Stromal cell of bone marrow (primary cell): ENCODE measurements at places on chromosomes 7 and 10.
A peak's percentile ranks its signal among the peaks of the same experiment; 100 is the strongest.

DNA sequence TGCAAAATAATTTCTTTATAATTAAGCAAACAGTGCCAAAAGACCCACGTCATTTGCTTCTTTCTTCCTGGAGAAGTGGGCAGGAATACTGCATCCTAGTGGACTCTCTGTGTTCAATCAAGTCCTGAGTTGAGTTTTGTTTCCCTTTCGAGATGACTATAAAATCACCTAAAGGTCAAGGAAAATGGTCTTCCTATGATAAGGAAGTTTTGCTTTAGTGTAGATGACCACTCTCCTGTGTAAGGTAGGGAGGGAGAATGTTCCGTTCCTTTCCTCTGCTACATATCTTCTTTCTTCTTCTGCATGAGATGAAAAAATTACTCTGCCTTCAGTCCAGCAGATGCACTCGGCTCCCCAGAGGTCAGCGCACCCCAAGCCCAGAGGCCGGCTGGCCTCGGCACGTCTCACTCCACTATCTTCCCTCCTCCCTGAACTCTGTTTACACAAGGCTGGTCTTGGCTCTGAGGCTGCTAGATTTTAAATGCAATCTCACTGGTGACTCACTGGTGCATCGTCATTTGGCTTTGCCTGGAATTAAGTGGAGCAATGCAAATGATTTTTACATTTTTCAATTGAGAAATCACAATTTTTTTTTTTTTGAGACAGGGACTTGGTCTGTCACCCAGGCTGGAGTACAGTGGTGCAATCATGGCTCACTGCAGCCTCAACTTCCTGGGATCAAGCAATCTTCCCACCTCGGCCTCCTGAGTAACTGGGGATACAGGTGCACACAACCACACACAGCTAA lies 18.6 kb upstream of the VDAC2 start:
- DNase-seq, result peak; percentile 89

DNA sequence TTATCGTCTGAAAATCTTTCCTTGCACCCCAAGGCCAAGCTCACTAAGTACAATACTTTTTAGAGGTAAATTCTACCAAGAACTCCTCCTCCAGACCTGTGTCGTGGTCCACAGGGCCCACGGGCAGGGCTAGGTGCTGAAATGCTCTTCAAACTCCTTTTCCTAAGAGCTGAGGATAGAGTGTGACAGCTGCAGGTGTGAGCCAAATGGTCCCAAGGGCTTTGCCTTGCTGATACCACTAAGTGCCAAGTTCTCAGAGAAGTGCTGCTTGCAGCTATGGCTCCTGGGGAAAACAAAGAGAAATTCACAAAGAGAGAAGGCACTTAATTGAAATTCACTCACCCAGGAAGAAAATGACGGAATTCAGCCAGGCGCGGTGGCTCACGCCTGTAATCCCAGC lies 868.9 kb upstream of the AUTS2 start:
- DNase-seq, result no peak

DNA sequence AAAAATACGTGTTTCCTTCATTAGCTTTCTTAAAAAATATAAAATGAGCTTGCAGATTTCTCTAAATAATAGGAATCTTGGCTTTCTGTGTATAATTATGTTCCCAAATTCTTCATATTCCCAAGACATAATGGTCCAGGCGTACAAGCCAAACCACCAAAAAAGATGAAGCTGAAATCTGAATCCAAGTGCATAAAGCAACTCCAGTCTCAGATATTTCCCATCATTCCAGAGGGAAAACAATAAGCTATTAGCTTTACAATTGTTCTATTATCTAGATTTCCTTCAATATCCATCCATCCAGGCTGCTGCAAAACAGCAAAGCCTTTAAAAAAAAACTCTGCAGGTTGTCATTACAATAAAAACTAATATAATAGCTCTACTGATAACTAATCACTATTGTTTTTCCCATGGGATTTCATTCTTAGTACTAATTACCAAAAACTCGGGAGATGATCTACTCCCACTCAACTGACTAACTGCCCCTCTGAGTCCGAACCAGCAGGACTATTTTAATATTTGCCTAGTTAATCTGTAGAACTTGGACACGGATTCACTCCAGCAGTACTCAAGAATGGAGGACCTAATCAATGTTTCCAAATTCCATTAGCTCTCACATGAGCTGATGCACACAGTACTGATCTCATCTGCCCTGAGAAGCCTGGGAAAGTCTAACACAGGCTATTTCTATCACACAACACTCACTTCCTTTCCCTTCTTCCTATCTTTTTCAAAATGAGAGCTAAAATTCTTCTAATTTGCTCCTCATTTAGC lies 108.9 kb upstream of the ASAH2 start:
- peak; percentile 33 for DNase-seq

- no peak for DNase-seq
These were observed 17.9 kb downstream of the TES start for GRCh38 chr7:116228241-116228640.

DNA sequence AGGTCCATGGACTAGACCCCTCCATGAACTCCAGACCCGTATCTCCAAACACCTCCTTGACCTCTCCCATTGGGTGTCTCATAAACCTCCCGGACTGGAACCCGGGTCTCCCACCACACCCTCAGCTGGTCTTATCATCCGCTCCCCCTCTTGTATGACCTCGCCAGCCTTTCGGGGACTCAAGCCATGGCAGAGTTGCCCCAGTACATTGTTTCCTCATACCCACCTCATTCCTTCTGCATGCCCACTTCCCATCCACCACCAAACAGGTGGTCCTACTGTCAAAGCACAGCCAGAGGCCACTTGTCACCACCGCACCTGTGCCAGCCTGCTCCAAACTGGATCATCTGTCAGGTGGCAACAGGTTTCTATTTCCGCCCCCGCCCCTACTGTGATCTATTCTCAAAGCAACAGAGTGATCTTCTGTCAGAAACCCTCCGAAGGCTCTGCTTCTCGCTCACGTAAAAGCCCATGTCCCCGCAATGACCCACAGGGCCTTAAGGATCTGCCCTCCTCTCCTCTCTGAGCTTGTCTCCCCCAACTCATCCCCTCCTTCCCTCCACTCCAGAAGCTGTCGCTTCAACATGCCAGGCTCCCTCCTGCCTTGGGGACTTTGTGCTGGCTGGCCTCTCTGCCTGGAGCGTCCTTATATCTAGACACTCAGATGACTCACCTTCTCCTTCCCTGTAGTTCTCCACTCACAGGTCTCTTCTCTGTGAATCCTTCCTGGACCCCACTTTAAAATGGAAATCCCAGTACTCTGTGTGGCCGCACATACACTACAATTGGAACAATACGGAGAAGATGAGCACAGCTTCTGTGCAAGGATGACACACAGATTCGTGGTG lies 22.8 kb upstream of the PRKAG2 start:
- no peak for DNase-seq

DNA sequence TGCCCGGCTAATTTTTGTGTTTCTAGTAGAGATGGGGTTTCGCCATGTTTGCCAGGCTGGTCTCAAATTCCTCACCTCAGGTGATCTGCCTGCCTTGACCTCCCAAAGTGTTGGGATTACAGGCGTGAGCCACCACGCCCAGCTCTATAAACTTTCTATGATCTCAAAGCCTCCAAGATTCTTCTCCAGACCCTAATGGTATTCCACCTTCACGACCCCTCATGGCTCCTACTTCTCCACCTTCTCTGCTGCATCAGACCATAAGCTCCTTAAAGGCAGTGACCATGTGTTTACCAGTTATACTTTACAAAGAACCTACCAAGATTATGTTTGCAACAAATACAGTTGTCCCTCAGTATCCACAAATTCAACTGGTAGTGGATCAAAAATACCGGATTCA lies 10.1 kb upstream of the BAZ1B start:
- DNase-seq, result no peak

DNA sequence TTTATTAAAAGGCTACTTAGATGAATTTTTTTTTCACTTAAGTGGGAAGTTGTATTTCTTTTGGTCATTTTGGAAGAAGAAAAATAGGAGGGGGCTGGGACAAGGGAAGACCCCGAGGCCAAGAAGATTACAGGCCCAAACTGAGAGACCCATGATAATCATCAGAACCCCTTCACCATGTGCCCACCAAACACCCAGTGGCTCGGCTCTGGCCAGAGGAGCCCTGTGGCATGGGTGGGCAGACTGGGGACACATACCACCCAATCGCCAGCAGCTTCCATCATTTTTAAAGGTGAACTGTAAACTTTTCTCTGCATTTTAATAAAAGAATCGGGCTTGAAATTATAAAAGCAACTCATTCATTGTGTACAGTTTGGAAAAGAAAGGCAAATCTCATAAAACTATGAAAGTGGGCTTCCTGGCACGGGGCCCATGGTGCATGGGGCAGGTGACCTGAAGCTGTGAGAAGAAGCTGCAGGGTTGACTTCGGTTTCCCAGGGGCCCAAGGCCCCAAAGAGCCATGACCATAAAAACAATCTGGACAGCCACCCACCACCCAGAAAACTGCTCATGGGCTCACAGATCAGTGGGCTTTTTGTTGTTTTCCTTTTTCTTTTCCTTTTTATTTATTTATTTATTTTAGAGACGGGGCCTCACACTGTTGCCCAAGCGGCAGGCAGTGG lies 29.4 kb upstream of the RET start:
- no peak for DNase-seq

GRCh38 chr7:128161466-128162125 lies 79.5 kb upstream of the LEP start:
- DNase-seq, result no peak

- DNase-seq, result peak; percentile 31
These were observed 269.2 kb downstream of the BAMBI start for GRCh38 chr10:28946479-28946878.

GRCh38 chr7:77320714-77321113 lies 95.4 kb downstream of the GSAP start:
- no peak for DNase-seq

DNA sequence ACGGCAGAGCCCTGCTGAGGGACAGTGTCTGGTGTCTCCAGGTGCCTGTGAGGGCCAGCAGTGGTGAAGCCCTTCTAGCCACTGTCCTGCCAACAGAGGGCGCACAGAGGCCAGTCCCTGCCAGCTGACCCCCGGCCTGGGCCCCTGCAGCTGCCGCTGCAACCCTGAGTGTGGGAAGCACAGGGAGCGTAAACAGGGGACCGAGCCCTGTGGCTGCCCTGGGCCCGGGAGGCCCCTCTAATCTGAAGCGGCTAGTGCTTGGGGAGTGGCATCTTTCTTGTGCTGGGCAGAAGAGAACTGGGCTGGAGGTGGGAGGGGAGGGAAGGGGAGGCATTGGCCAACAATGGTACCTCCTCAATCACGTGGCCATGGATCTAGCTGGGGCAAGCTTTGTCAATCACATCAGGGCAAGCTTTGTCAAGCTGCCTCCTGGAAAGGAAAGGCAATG lies 34.6 kb downstream of the TRIM8 start:
- no peak for DNase-seq

DNA sequence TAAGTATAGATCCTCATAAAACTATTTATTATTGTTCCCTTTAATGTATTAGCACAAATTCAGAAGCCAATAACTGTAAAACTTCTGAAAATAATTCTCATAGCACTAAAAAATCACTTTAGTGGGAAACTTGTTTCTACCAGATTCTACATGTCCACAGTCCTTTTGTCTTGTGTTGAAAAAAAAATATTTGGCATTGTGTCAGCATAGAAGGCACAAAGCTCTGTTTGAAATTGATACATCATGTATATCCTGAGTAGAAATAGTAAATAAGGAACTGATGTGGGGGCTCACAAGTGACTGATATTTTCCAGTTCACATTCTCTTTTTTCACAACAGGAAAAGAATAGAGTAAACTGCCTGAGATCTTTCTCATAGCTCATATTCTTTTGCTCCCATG lies 134.6 kb downstream of the GRM3 start:
- no peak for DNase-seq

- DNase-seq, result no peak
These were observed 2.1 kb upstream of the NDUFB8 start for GRCh38 chr10:100531761-100532160.

GRCh38 chr7:157396316-157397035 lies 59.7 kb downstream of the DNAJB6 start:
- no peak for DNase-seq

DNA sequence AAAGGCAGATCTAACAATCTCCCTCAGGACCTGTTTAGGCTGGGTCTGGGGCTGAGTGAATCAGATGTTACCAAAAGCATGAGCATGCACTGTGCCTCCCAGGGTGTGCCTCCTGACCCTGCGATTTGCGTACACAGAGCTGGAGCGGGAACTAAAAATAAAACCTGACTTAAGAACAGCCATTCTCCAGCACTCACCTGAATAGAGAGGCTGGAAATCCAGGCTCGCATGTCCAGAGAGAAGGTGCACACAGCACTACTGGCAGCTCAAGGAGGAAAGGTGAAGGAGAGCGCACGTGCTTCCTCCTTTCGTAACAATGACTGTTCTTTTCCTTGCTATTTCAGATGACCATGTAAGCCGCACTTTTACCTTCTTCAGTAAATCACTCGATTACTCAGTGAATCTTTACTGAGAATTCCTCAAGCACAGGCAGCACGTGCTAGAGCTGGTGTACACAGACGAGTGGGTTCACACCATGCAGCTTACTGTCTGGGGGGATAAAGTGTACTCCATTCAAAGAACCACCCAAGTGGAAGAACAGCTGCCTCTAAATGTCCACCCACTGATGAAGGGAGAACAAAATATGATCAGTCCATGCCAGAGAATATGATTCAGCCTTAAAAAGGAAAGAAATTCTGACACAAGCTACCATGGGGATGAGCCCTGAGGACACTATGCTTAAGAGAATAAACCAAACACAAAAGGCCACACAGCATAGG lies 45.6 kb downstream of the SFMBT2 start:
- no peak for DNase-seq

DNA sequence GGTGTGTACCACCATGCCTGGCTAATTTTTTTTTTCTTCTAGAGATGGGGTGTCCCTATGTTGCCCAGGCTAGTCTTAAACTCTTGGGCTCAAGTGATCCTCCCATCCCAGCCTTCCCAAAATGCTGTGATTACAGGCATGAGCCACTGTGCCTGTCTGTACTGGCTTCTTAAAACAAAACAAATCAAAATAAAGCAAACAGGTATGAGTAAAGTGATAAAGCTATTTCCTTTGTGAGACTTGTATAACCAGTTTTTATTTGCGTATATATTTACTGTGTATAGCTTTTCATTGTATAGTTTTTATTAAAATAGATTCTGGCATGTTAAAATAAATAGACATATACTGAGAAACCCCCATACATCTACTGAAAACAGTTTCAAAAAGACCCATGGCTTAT lies 14.3 kb downstream of the LCOR start:
- no peak for DNase-seq

GRCh38 chr10:28796606-28797512 lies 119.5 kb downstream of the BAMBI start:
- DNase-seq, result peak; percentile 9

DNA sequence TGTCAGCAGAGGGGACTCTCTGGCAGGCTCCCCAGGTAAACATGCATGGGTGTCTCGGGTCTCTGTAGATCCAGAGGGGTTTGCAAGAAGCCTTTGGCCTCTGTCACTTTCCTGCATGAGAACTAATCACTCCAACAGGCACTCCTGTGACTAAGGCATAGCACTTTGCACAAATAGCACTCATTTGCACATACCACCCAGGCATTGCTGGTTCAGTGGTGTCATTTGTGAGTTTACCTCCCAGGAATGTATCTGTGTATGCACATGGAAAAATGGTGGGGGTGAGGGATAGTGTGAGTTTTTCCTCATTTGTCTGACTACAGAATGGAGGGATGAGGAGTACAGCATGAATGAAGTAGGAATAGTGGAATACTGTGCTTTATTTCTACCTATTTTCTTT lies 39.5 kb downstream of the CNNM1 start:
- DNase-seq, result no peak

GRCh38 chr7:29065181-29065857 lies 81.0 kb downstream of the CPVL start:
- no peak for DNase-seq

GRCh38 chr10:6958711-6959110 lies 378.6 kb upstream of the PRKCQ start:
- no peak for DNase-seq
